ENCODE measurements at places on chromosomes 7 and 10. TPM values are rescaled to one million over a fixed set of nuclear protein-coding genes. Genes with fewer than 3 reads are reported as not detected.
A peak's percentile ranks its signal among the peaks of the same experiment; 100 is the strongest.

The ZNF479 gene
- total RNA-seq: not detected

DNA sequence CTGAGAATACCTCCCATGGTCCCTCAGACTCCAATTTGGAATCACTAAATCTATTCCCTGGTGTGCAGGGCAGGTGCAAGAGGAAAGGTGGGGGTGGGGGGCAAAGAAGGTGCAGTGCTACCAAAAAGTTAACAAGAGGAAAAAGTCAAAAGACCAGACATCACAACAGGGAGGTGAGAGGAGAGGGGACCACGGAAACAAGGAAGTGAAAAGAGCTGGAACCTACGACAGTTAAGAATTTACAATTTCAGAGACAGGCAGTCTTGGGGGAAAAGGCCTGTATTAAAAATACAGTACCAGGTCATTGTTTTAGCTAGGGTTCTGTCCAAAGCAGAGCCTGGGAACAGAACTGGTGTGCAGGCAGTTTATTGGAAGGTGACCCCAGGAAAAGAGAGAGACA is 14.6 kb downstream of the ITGB1 start:
- H3K36me3 ChIP-seq: peaks cover 11% of the 10 kb centered on the region
- peaks cover 11% of the 10 kb centered on the region for H3K27me3 ChIP-seq
- peak overlapping the region; percentile 67 for H3K27ac ChIP-seq
- no peak for DNase-seq

The HABP2 gene
- total RNA-seq: not detected

The ZNF365 gene
- not detected for total RNA-seq

The ANKRD1 gene
- 0.82 TPM for total RNA-seq

- peaks cover 2% of the 10 kb centered on the region for H3K4me1 ChIP-seq
- H3K4me3 ChIP-seq: no peak overlapping the region
- no peak for DNase-seq
These were observed 32.7 kb downstream of the EEPD1 start for GRCh38 chr7:36185756-36186155.

The WDFY4 gene
- 0.54 TPM for total RNA-seq

DNA sequence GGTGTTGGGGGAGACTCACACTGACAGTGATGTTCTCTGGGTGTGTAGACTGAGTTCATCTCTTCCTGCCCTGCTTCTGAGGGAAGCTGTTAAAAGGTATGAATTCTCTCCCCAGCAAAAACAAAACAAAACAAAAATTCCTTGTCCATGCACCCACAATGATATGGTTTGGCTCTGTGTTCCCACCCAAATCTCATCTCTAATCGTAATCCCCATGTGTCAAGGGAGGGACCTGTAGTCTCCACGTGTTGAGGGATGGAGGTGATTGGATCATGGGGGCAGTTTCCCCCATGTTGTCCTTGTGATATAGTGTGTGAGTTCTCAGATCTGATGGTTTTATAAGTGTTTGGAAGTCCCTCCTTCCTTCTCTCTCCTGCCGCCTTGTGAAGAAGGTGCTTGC is 245.5 kb downstream of the GALNT17 start:
- H3K36me3 ChIP-seq: peaks cover 10% of the 10 kb centered on the region
- H3K27ac ChIP-seq: no peak overlapping the region
- H3K4me3 ChIP-seq: no peak overlapping the region
- no peak for DNase-seq
- peaks cover 13% of the 10 kb centered on the region for H3K27me3 ChIP-seq

- peaks cover 13% of the 10 kb centered on the region for H3K27me3 ChIP-seq
- no peak for DNase-seq
- peaks cover 4% of the 10 kb centered on the region for H3K36me3 ChIP-seq
These were observed 2.5 kb upstream of the ADAMTS14 start for GRCh38 chr10:70669732-70670317.

DNA sequence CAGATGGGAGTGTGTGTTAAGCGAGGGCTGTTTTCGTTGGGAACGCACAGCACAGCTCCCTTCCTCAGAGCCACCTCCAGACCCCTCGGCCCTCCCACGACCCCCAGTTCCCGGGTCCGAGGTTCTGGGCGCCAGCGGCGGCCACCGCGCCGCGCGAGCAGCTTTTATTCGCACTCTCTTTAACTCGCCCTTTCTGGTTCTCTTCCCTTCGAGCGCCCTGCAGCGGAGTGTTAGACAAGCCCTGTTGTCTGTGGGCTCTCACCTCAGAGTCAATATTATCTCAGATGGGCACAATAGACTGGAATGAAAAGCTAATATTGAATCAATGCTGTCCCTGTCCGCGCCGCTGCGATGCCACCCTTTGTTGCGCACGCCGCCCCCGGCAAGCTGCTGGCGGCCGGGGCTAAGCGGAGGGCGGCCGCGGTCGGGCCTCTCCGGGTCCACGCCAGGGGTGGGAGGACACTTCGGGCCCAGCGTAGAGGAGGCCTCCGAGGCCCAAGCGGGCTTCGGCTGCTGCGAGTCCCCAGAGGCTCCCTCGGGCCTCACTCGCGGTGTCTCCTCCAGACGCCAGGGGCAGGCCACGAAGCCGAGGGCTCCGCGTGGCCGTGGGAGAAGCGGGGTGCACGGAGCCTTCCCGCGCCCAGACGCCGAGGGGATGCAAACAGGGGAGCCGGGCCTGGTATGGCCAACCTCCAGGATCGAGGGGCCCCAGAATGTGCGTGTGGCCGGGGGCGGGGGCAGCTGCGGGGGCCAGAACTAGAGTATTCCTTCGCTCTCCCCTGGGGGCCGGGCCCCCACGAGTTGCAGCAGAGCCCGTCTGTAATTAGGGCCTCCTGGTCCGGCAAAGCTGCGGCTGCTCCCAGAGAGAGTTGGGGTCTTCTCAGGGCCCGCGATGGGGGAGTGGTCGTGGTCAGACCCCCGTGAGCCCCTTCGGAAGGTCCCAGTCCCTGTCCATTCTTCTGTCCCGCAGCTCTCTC is 7.9 kb upstream of the EMX2 start:
- DNase-seq: no peak
- peaks cover 30% of the 10 kb centered on the region for H3K4me1 ChIP-seq
- peak overlapping the region; percentile 66 for H3K4me3 ChIP-seq
- peaks cover 2% of the 10 kb centered on the region for H3K36me3 ChIP-seq

DNA sequence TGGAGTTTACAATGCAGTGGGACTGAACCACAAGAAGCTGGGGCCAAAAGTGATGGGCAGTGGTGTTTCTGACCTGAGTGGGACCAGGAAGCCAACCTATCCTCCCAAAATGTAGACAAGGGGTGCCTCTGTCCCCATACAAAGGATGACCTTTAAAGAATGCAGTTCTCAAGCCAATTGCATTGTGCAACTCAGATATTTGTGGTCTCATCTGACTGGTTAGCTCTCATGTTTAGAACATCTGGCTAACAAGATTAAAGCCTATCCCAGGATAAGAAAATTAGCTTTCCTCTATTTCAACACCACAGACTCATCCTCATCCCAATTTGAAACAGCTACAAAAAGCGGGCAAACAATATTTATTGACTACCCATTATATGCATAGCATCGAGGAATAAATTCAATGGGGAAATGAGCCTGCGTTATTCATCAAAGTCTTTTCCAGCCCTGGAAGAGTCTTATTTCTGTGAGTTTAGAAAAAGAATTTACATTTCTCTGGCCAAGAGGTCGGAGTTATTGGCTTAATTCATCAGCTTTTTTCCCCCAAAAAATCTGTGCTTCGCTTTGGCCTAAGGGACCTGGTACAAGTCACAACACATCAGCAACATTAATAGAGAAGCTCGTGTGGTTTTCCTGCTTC is 26.7 kb downstream of the ELMO1 start:
- peaks cover 38% of the 10 kb centered on the region for H3K4me1 ChIP-seq
- H3K27me3 ChIP-seq: peaks cover 1% of the 10 kb centered on the region
- no peak for DNase-seq
- peaks cover 8% of the 10 kb centered on the region for H3K36me3 ChIP-seq
- H3K27ac ChIP-seq: no peak overlapping the region

GRCh38 chr7:499853-500485 is 19.7 kb downstream of the PDGFA start:
- no peak overlapping the region for H3K4me3 ChIP-seq
- no peak for DNase-seq

DNA sequence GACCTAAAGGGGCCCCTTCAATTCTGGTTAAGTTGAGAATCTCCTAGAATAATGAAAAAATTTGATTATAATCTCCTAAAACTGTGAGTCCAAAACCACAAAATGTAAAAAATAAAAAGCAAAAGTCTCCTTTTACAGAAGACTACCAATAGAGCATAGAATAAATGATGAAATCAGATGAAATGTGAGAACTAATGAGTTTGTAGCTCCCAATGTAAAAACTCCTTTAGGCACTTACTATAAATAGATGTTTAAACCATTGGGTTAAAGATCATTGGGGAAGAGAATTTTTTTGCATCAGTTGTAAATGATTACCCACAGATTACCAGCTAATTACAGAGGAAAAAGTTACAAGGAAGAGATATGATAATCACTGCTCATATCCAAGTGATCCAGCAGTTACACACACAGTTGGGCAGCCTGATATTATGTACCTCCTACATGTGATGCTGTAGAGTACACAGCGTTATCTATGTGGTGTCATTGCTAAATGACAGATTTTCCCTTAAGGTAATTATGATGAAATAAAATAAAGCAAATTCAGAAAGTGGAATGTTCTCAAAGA is 282.7 kb upstream of the SEMA3D start:
- H3K27ac ChIP-seq: no peak overlapping the region
- no peaks in the 10 kb centered on the region for H3K36me3 ChIP-seq
- H3K4me1 ChIP-seq: peaks cover 2% of the 10 kb centered on the region

DNA sequence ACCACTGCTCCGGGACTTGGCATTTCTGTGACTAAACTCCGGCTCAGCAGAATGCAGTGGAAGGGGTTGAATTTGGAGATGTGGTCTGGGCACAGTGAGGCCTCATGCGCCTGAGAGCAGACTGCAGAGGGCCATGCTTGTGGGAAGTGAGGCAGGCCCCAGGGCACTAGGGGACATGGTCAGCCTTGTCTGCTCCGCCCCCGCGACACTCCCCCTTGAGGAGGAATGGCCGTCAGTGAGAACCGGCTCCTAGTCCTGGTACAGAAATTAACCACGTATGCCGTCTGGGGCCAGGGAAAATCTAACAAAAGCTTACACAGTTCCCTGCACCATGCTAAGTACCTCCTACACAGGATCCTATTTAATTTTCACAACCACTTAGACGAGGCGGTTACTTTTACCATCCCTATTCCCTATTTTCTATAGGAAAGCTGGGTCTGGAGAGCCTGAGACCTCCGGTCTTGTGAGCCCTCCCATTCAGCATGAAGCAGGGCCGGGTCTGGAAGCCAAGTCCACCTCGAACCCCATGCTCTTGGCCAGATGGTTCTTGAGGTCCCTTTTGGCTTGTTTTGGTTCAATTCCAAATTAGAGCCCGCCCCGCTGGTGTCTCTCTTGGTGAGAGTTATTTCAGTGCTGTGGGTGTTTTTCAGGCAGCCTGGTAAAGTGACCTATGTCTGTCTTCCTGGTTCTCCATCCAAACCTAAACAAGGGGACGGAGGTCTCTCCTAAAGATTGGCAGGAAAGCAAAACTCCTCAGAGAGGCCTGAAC is 87.7 kb upstream of the PITRM1 start:
- no peak for DNase-seq
- H3K4me3 ChIP-seq: no peak overlapping the region
- H3K27me3 ChIP-seq: peaks cover 1% of the 10 kb centered on the region
- H3K36me3 ChIP-seq: peaks cover 9% of the 10 kb centered on the region

The OR9A4 gene
- not detected for total RNA-seq
